ENCODE measurements at places on chromosomes 3 and 15.

- DNase-seq = no peak
Observed at GRCh38 chr15:28096411-28096669, 2.8 kb downstream of the OCA2 start.

GRCh38 chr15:58274885-58275284 is 136.7 kb downstream of the AQP9 start:
- DNase-seq = no peak

- no peak for DNase-seq
Observed at GRCh38 chr3:15812183-15812582, 14.4 kb upstream of the ANKRD28 start.

DNA sequence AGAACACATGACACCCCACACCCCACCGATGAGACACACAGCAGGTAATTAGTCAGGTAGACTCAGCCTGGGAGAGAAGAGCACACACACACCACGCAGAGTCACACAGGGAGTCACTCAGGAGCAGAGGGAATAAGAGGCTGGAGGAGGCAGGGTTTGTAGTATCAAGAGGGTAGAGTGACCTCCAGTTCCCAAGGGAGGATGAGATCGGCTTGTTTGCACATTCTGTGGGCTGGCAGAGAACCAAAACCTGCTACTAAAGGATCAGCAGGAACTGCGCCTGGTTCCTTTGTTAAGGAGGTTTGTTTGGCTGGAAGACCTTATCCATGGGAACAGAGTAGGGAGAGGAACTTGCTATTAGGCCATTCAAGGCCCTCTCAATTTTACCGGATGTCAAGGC is 281.4 kb upstream of the SLCO3A1 start:
- peak; percentile 83 for DNase-seq

- DNase-seq = no peak
Observed at GRCh38 chr3:66378256-66378655, 122.6 kb downstream of the LRIG1 start.

DNA sequence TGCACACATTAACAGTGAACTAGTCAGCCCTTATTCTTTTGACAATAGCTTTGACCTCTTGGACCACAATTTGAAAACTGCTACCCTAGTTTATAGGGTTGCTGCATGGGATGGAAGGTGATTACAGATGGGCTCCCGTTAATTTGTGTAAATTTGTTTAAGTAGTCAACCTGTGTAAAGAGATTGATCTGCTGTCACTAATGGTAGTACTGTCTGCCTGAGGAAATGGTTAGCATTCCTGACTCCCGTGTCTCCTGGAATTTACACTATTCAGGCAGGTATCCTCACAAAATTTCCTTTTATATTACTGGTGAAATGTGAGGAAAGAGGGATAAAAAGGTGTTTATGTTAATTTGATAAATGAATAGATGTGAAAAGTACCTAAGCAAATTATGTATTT is 15.3 kb upstream of the EBLN2 start:
- no peak for DNase-seq

- no peak for DNase-seq
Observed at GRCh38 chr3:15258720-15259119, 52.7 kb downstream of the CAPN7 start.

DNA sequence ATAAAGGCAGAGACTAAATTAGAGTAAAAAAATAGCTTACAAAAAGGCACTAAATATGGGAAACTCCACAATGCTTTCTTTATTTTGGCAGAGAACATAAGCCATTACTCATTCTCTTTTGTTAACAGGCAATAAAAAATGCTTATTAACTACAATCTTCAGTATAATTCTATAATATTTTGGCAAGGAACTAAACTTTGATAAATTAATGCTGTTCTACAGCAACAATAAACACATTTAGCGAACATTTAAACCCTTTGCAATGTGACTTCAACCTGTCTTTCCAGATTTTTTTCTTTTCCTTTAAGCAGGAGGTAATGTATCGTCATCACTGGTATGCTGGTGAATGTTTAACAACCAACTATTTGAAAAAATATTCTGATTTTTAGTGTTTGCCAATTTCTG is 42.2 kb upstream of the POU1F1 start:
- DNase-seq = no peak

DNA sequence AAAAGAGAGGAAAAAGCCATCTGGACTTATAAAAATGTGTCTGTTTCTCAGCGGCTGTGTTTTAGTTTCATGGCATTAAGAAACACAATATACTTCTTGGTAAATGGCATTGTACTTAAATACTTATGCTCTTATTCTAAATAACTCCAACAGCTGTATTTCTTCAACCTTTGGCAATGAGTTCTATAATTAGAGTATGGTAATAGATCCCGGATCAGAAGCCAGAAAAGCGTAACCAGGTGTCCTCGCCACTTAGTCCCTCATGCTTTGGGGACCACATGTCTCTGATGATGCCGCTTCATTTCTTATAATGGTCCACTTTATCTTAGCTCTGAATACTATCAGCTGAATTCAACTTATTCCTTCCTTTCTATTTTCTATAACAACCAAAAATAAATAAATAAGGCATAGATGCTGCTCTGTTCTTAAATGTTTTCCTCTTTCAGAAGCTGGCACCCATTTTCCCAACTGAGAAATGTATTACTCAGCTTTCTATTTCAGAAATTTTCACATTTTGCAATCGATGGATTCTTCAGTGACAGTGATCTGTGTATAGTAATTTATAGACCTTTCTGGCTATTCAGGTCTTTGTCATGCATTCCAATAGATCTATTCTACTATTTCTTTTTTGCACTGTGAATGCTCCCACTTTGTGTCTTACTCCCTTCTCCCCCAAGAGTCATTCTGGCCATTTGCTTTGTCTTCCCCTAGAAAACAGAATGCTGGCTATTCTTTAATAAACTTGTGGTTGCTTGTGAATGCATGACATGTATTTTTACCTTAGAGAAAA is 87.6 kb upstream of the KBTBD8 start:
- no peak for DNase-seq

DNA sequence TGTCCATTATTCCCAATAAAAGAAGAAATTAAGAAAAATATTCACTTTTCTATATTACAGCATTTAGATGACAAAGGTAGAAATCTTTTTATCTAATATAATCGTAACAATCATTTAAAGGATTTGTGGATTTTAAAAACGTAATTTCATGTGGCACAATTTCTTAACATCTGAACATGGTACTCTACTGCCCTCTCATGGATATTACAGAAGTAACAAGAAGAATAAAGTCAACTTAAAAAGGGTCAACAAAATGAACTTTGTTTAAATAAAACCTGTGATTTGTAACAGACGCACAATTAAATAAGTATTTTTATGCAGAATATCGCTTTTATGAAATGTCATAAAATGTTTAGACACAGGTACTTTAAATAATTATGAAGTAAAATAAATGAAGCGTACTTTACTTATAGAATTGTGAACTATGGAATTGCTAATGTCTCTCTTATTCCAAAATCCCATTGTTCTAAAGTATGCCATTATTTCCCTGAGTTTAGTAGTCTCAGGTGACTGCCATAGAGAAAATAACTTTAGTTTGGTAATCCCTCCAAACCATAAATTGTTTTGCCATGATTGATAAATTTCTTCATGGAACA is 366.8 kb upstream of the ZNF385D start:
- no peak for DNase-seq

- DNase-seq = no peak
Observed at GRCh38 chr15:36426691-36427090, 152.7 kb upstream of the CDIN1 start.

DNA sequence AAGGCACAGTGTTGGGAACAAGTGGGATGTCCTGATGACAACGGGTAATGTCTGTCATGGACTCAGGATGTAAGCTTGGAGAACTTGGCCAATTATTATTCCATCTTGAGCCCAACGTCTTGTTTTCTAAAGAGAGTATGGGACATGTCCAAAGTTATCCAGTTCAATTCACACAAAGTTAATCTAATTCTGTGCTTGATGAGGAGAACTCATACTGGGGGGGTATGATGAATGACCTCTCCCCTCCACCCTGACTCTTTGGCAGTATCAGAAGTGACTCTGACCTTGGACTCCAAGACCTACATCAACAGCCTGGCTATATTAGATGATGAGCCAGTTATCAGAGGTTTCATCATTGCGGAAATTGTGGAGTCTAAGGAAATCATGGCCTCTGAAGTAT is 36.3 kb downstream of the TGM4 start:
- no peak for DNase-seq

- no peak for DNase-seq
Observed at GRCh38 chr3:13018043-13018451, 55.2 kb downstream of the IQSEC1 start.
